ENCODE measurements at places on chromosomes 7 and 10.

GRCh38 chr10:77104459-77104980 lies 533.1 kb downstream of the KCNMA1 start:
- no peak for DNase-seq

DNA sequence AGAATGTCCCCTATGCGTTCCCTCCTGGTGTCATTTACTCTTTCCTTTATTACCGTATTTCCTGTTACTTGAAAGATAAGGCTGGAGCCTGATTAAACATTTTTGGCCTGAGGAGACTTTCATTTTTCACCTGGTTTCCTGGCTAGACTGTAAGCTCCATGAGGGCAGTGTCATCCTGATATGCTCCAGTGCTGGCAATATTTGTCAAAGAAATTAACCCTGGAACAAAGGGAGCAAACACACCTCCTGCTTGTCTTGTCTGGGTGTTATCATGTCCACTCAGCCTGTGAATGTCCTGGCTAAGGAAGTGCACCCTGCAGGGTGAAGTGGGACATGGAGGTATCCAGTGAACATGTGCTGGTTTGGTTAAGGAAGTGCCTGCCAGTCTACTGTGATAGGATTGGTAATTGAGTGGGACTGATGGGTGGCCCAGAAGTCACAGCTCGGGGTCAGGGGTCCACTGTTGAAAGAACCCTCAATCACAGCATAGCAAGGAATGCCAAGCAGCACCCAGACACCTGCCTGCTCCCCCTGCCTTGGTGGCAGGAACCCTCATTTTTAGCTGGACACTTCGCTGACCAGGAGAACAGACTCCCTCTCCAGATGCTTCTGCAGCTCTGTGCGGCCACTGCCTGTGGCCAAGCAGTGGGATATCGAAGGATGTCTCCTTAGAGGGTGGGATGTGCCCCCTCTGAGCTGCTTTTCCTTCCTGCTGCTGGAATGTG lies 20.9 kb upstream of the PPIA start:
- no peak for DNase-seq

DNA sequence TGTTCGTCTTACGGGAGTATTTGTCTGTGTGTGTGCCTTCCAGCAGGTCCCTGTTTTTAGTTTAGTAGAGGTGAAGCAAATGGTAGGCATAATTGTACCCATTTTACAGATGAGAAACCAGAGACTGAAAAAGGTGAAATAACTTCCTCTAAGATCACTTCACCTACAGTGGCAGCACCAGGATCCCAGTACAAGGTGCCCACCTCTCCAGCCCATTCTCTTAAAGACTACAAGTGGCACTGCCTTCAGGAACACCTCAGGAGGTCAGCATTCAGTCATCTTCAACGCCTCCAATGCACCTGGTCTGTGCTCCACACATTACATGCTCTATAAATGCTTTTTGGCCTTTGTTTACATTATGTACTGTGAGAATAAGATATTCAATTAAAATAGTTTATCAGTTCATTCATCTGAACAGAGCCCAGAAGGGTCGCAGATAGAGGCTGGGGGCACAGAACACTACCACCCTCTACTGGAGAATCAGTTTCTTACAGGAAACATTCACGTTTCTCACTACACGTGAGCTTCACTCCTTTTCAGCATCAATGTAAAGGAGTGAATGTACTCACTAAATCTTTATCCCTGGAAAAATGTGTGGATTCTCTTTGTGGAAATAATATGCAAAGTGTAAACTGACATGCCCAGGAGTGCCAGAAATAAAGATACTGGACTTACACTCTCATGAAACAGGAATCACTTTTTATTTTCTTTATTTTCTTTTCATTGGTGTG lies 45.5 kb upstream of the ABLIM1 start:
- DNase-seq, result no peak

DNA sequence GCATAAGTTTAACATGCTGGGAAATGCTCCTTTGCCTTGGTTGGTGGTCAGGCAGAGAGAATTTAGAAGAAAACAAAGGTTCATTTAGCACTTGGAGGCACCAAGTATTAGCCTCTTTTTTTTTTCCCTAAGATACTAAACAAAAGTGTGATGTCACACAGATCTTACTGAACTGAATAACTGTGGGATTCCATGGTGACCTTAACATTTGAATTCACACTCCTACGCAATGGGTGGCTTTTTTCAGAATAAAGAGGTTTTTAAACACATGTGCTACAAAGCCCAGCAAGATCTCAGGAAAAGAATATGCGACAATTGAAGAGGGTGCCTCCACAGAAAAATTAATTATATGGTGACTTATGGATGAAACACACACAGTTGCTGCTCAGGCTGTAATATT lies 133.4 kb upstream of the ABCB5 start:
- DNase-seq, result no peak

- no peak for DNase-seq
Observed at GRCh38 chr10:84473136-84473535, 144.7 kb downstream of the CCSER2 start.

GRCh38 chr7:154720016-154720415 lies 282.9 kb downstream of the PAXIP1 start:
- DNase-seq, result no peak

- DNase-seq, result no peak
Observed at GRCh38 chr10:557792-558328, 131.6 kb downstream of the DIP2C start.

GRCh38 chr10:33333260-33334101 lies 986 bp downstream of the NRP1 start:
- peak; percentile 0 for DNase-seq

GRCh38 chr7:27966219-27966780 lies 214.3 kb downstream of the JAZF1 start:
- no peak for DNase-seq

DNA sequence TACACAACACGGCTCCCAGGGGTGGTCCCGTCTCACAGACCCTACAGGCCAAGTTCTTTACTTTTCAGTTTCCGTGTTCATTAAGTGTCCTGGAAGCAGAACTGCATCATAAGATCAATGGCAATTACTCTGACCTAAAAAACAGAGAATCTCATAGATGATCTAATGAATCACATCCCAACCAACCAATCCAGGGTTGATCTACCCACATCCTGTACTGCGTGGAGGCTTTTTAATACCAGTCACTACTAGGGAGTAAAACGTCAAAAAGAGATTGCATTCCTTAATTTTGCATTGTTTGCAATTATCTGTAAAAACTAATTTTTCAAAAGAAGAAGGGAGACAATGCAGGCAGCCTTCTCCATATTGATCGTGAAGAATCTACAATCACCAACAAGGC lies 72.6 kb downstream of the PARD3 start:
- no peak for DNase-seq

DNA sequence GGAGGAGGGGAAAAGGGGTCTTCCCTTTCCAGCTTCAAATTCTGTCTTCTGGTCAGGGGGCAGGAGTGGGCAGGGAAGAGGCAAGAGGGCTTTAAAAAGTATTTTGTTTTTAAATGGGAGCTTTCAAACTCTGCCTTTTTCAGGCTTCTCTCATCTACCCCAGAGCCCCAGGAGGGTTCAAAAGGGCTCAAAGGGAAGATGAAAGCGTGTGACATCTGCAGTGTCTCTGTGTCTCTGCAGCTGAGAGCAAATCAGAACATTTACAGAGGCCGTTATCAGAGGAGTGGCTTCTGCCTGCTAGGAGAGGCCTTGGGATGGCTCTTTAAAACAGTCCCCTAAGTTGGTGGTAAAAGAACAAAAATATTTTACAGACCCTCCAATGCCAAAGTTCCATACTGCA lies 30.3 kb downstream of the TRIM8 start:
- no peak for DNase-seq

DNA sequence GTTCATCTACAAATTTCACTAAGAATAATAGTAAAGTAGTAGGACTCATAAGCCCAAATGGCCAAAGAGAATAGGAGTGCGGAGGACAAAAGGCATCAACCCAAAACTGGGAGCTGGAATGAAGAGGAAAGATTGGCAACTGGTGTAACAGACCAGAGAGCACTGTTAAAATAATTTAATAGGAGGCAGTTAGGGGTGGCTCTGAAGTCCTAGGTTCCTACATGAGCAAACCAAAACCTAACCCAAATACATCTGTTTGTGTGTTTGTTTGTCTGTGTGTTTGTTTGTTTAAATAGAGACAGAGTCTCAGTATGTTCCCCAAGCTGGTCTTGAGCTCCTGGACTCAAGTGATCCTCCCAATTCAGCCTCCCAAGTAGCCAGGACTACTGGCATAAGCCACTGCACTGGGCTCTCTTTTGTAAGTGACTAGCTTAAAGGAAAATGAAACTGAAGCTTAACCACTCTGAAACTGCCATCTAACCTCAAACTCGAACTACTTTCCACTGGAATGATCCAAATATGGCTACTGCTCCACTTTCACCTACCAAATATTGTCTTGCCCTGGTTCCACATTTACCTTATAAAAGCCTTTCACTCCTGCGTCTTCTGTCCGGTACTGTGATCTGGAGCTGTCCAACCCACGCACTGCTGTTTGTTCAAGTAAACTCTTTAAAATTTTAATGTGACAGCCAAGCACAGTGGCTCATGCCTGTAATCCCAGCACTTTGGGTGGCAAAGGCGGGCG lies 94.9 kb downstream of the AKR1D1 start:
- peak; percentile 29 for DNase-seq

DNA sequence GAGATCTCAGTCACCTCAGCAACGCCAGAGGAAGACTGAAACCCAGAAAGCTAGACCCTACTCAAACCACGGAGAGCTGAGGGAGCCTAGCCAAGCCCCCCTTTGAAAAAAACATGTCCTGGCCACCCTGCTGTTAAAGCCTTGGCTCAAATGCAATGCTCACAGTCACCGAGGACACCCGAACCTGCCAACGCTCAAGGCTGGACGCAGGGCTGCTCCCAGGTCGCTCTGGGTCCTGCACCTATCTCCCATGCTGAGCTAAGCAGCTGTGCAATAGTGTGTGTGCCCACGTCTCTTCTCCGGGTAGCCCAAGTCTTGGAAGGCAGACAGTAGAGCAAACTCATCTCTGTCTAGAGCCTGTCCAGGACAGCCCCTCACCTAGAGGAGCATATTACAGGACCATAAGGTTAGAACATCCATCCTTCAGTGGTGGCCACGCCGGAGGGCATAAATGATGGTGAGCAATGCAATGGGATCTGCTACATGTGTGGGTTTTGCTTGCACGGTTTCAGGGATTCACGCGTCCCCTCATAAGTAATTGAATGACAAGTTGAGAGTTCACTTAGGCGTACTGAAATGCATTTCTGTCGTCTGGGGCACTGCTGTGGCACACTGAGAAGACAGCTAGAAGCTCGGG lies 94.2 kb upstream of the DDC start:
- no peak for DNase-seq

GRCh38 chr7:130426564-130426963 lies 14.3 kb downstream of the CEP41 start:
- no peak for DNase-seq

DNA sequence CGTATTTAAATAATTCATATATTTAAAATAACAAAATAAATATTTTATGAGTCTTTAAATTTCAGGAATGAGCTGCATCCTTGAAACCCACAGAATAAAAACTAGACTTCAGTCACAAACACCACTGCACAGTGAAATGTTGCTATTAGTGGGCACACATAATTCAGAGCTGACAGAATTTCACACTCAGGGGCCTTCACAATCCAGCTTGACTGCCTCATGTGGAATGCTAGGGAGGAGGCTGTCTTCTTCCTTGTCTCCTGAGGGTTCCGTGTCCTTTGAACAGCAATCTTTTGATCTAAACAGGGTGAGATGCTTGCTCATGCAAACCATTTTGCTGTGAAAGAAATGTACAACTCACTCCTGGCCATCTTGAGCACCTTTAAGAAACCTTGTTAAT lies 346.7 kb downstream of the CCSER2 start:
- no peak for DNase-seq

GRCh38 chr7:95092324-95092723 lies 184.9 kb downstream of the PPP1R9A start:
- no peak for DNase-seq

- no peak for DNase-seq
Observed at GRCh38 chr7:37445064-37445723, 3.5 kb downstream of the ELMO1 start.

DNA sequence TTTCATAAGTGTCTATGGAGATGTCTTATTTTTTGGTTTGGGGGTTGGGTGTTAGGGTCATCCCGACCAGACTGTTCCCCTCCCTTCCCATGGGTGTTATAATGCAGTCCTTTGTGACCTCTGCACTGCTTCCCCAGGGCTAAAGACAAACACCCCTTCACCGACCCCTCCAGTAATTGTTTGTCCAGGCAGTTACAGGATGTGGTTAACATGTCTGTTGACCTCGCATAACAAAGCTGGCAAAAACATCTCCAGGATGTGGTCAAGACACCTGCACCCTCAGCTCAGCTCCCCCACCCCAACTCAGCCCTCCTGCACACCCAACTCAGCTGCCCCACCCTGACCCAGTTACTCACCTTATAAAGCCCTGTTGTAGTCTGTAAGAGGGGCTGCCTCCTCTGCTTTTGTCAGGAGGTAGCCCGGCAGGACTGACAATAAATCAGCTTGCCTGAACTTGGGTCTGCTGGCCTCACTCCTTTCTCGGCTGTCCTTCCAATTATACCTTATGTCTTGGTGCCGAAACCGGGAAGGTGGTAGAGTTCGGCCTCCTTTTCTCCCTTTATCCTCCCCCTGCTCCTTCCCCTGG lies 102.2 kb downstream of the ZNF92 start:
- peak; percentile 19 for DNase-seq

GRCh38 chr7:113122744-113123143 lies 4.4 kb upstream of the SMIM30 start:
- DNase-seq, result no peak

- DNase-seq, result no peak
Observed at GRCh38 chr10:62626817-62627216, 177.7 kb upstream of the ADO start.

DNA sequence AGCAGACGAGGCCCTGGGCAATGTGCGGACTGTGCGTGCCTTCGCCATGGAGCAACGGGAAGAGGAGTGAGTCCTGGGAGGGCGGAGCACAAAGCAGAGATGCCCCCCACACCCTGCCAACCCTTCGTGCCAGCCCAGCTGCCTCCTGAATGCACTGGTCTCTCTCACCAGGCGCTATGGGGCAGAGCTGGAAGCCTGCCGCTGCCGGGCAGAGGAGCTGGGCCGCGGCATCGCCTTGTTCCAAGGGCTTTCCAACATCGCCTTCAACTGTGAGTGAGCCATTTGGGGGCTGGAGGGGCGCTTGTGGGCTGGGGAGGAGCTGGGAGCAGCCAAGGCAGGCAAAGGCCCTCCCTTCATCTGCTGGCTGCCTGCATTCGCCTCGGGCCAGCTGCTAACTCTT lies 7.7 kb downstream of the ABCB8 start:
- DNase-seq, result no peak

DNA sequence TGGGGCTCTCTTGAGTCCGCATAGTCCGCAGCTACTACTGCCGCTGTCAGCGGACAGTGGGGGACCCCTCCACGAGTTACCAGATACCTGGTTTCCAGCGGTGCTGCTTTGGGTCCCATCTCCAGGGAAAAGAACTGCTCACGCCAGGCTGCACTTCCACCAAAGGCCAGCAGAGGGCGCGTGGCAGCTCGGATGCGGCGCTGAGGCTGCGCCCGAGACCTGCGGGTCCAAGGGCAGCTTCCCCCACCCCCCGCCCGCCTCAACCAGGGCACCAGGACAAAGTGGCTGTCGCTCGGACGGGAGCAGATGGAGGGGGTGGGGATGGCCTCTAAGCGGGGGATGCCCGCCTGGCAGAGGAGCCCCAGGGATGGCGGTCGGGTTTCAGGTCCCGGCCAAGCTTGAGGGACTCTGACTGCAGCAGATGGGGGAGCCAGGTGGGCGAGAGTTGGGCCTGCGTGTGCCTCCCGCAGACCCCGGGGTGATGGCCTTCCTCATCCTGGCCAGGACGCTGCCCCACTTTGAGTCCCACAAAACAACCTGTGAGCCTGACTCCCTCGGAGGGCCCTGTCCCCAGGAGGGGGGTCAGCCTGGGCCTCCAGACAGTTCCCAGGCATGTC lies 23.8 kb upstream of the ZNF735 start:
- DNase-seq, result no peak
